ENCODE measurements at places on chromosomes 12 and 14. TPM values are rescaled to one million over a fixed set of nuclear protein-coding genes. Genes with fewer than 3 reads are reported as not detected.

Gene CACNA1C
- not detected for total RNA-seq

Gene POLE
- total RNA-seq: 52.2 TPM

Gene CLEC7A
- total RNA-seq: not detected

Gene FRMD6
- 5.4 TPM for total RNA-seq

Gene ORAI1
- 5.9 TPM for total RNA-seq

Gene C12orf60
- 2.3 TPM for total RNA-seq

- no peak overlapping the region for H3K27ac ChIP-seq
- H3K4me3 ChIP-seq: no peak overlapping the region
- DNase-seq: no peak
- H3K4me1 ChIP-seq: no peaks in the 10 kb centered on the region
- 0 out of 3 replicates have a peak, but pooled peaks cover 3% of the 10 kb centered on the region for H3K27me3 ChIP-seq
- no peaks in the 10 kb centered on the region for H3K36me3 ChIP-seq
Observed at GRCh38 chr12:92628476-92628875, 74.3 kb upstream of the PLEKHG7 start.

GRCh38 chr14:56487090-56487667, 92.4 kb upstream of the TMEM260 start:
- no peak overlapping the region for H3K27ac ChIP-seq
- DNase-seq: no peak
- no peaks in the 10 kb centered on the region for H3K36me3 ChIP-seq
- no peaks in the 10 kb centered on the region for H3K4me1 ChIP-seq
- H3K27me3 ChIP-seq: no peaks in the 10 kb centered on the region

DNA sequence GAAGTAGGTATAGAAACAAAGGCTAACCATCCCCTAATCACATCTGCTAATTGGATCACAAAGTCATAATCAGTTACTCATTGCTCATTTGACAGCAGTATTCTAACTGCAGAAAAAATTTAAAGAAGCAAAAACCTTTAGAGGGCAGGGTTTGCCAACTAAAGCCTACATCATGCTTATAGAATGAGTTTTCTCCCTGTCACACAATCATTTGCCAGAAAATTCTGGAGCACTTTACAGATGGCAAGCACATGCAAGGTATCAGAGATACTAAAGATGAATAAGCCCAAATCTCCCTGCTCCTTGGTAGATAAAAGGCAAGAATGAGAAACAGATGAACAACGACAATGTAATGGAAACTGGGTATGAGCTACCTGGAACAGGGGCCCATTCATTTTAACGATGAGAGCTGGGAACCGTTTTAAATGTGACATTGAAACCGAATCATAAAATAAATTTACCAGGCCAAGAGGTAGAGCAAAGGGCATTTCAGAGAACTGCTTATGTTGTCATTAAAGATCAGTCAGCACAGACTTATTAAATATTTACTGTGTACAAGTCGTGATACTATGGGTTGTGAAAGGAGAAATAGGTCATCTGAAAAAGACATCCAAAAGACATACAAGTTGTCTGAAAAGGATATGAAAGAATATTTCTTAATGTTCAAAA, 211.4 kb upstream of the ABCD2 start:
- no peak overlapping the region for H3K4me3 ChIP-seq
- no peaks in the 10 kb centered on the region for H3K27me3 ChIP-seq
- H3K27ac ChIP-seq: no peak overlapping the region

DNA sequence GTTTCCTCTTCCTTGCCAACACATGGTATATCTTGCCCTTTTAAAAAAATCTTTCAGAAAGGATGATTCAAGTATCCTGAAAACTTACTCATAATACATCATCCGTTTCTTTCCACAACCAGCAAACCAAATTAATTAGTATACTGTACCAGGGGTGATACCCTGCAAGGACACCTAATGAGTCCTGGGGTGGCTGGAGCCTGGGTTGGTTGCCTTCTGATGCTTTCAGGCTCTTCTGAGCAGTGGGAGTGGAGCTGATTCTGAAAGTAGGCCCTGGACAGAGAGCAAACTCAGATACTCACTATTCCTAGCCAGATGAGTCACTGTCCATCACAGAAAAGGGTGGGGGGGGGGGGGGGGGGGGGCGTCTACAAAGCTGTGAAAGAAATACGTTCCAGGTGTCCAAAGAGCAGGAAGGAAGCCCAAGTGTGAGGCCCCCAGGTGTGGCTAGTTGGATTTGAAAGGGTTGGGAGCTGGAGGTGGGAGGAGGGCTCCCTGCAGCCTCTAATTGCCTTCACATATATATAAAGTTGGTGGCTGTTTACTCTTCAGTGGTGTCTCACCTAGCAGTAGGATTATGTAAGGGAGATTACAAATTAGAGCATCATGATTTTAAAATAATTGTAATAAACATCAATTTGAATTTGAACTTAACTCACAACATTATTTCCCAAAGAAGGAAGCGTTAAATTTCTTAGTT, 36.5 kb downstream of the FBXO33 start:
- H3K27me3 ChIP-seq: no peaks in the 10 kb centered on the region
- H3K27ac ChIP-seq: no peak overlapping the region
- no peaks in the 10 kb centered on the region for H3K4me1 ChIP-seq
- peaks cover 6% of the 10 kb centered on the region for H3K36me3 ChIP-seq
- no peak overlapping the region for H3K4me3 ChIP-seq

GRCh38 chr12:59619461-59620240, 23.8 kb downstream of the SLC16A7 start:
- H3K27ac ChIP-seq: no peak overlapping the region
- H3K36me3 ChIP-seq: no peaks in the 10 kb centered on the region
- H3K4me1 ChIP-seq: no peaks in the 10 kb centered on the region
- no peak overlapping the region for H3K4me3 ChIP-seq

GRCh38 chr12:27589419-27589818, 65.4 kb downstream of the PPFIBP1 start:
- no peak overlapping the region for H3K4me3 ChIP-seq
- H3K27ac ChIP-seq: no peak overlapping the region
- no peak for DNase-seq
- H3K27me3 ChIP-seq: no peaks in the 10 kb centered on the region

GRCh38 chr14:92456215-92457015, 57.2 kb upstream of the RIN3 start:
- H3K4me3 ChIP-seq: no peak overlapping the region
- DNase-seq: peak; percentile 59
- H3K4me1 ChIP-seq: 0 out of 2 replicates have a peak, but pooled peaks cover 5% of the 10 kb centered on the region
- no peaks in the 10 kb centered on the region for H3K36me3 ChIP-seq
- no peak overlapping the region for H3K27ac ChIP-seq
- peaks cover 10% of the 10 kb centered on the region for H3K27me3 ChIP-seq

DNA sequence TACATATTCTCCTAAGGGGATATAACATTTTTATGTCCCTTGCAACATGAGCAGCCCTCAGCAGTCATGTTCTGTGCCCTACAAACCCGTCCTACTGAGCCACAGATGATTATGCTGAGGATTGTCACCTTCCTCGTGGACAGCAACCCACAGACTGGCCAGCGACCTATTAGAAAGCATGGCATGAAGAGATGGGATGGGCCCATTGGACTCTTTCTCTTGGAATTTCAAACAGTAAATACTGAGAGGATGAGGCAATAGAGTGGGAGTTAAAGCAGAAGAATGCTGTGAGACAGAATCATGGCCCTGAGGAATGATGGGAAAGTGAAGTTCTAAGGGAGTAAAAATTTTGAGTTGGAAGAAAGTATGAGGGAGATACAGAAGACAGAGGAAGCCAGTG, 149.9 kb upstream of the BTG1 start:
- no peak overlapping the region for H3K4me3 ChIP-seq
- no peak overlapping the region for H3K27ac ChIP-seq
- no peaks in the 10 kb centered on the region for H3K27me3 ChIP-seq
- no peaks in the 10 kb centered on the region for H3K4me1 ChIP-seq
- H3K36me3 ChIP-seq: no peaks in the 10 kb centered on the region
- no peak for DNase-seq

DNA sequence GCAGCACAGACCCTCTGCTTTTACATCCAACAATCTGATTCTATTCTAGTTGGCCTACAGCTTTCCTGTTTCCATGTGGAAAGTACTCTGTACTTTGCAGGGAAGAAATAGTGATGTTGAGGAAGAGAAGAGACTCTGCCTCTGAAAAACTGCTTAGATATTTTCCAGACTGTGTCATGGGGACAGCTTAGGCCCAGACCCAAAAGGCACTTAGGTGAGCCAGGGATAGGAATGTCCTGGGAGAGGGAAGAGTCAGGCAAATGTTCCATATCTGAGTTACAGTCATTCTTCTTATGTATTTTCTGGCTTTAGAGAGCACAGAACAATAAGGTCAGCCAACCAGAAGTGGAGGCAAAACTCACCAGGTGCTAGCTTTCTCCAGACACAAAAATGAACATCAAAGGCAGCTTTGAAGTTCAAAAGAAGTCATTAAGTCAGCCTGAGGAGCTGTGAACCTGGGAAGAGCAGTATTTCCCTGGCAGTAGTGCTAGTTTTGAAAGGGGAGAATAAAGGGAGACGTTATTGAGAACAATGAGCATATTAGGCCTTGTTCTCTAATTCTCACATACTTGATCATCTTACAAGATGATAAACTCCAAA, 199.7 kb upstream of the LMNTD1 start:
- no peaks in the 10 kb centered on the region for H3K36me3 ChIP-seq
- H3K4me3 ChIP-seq: no peak overlapping the region
- H3K27ac ChIP-seq: no peak overlapping the region
- peaks cover 13% of the 10 kb centered on the region for H3K4me1 ChIP-seq
- no peak for DNase-seq

DNA sequence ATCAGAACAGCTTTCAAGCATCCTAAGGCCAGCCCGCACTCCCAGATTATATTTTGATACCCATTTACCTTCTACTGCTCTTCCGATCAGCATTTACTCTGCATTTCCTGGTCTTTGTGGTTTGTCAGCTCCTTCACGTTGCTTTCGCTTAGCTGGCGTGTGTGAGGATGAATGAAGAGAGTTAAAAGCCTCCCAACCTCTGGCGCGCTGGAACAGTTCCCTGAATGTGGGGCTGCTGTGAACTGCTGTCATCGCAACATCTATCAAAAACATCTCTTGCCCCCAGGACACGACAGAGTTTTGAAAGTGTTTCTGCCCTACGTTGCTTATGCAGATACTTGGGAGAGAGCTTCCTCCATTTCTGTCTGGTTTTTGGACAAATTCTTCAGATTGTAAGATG, 129.2 kb downstream of the KCNA5 start:
- H3K27ac ChIP-seq: no peak overlapping the region
- H3K27me3 ChIP-seq: peaks cover 7% of the 10 kb centered on the region
- H3K4me1 ChIP-seq: no peaks in the 10 kb centered on the region
- H3K4me3 ChIP-seq: no peak overlapping the region

- no peak for DNase-seq
- no peaks in the 10 kb centered on the region for H3K4me1 ChIP-seq
- no peaks in the 10 kb centered on the region for H3K27me3 ChIP-seq
- H3K27ac ChIP-seq: no peak overlapping the region
- H3K4me3 ChIP-seq: no peak overlapping the region
Observed at GRCh38 chr14:57656853-57657252, 163.2 kb upstream of the CCDC198 start.

DNA sequence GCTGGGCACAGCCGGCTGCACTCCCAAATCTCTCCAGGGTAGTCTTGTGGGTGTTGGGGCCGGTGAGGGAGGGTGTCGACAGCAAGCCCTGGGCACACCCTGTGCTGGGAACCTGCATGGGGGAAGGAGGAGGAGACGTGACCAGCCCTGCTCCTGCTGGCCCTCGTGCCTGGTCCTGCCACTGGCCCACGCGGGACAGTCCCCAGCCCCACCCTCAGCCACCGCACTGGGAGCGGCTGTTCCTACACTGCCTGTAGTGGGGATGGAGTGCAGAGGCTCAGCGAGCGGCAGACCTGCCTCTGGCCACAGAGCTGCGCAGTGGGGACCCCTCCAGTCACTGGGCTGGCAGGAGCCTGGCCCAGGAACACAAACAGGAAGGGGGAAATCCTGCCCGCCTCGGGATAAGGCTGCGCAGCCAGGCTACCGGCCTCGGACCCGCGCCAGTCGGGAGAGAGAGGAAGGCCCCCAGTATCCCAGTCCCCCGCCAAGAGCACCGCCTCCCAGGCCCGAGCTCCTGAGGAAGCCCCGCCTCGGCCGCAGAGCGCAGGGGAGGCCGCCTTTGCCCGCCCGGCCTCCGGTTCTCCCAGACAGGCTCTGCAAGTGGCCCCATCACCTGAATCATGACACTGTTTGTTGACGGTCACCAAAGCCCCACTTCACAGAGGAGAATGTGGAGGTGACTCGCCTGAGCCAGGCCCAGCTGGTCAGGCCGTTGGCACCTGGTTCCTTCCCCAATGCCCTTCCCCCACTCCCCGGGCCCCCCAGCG, 10.6 kb downstream of the AHNAK2 start:
- peaks cover 24% of the 10 kb centered on the region for H3K4me1 ChIP-seq
- DNase-seq: no peak
- H3K27me3 ChIP-seq: peaks cover 78% of the 10 kb centered on the region
- peak overlapping the region; percentile 13 for H3K4me3 ChIP-seq
- no peaks in the 10 kb centered on the region for H3K36me3 ChIP-seq
- H3K27ac ChIP-seq: no peak overlapping the region

- DNase-seq: no peak
- H3K36me3 ChIP-seq: no peaks in the 10 kb centered on the region
- peaks cover 48% of the 10 kb centered on the region for H3K4me1 ChIP-seq
- H3K4me3 ChIP-seq: no peak overlapping the region
- H3K27me3 ChIP-seq: no peaks in the 10 kb centered on the region
- H3K27ac ChIP-seq: peak overlapping the region; percentile 52
Observed at GRCh38 chr14:100293497-100294212, 12.6 kb downstream of the SLC25A29 start.

GRCh38 chr12:54404061-54405004, 14.7 kb downstream of the ITGA5 start:
- no peaks in the 10 kb centered on the region for H3K27me3 ChIP-seq
- peak; percentile 40 for DNase-seq
- no peak overlapping the region for H3K4me3 ChIP-seq
- H3K4me1 ChIP-seq: no peaks in the 10 kb centered on the region

GRCh38 chr12:125280482-125281377, 215.5 kb downstream of the AACS start:
- H3K4me3 ChIP-seq: no peak overlapping the region
- peaks cover 49% of the 10 kb centered on the region for H3K27me3 ChIP-seq
- H3K4me1 ChIP-seq: no peaks in the 10 kb centered on the region
- no peak overlapping the region for H3K27ac ChIP-seq
- DNase-seq: no peak

DNA sequence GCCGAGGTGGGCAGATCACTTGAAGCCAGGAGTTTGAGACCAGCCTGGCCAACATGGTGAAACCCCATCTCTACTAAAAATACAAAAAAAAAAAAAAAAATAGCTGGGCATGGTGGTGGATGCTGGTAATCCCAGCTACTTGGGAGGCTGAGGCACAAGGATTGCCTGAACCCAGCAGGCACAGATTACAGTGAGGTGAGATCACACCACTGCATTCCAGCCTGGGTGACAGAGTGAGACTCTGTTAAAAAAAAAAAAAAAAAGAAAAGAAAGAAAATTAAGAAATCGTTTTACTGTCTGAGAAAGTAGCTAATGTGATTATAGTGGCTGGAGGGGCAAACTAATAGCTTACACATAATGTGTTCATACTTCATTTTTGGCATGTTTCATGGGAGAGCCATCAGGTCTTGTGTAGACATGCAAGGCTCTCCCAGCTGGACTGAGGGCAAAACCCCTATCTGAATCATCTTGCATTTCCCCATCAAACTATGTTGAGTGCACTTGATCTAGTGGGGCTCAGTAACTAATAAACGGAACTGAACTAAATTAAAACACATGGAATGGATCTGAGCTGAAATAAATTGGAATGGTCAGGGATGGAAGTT, 16.2 kb downstream of the KIF21A start:
- H3K27me3 ChIP-seq: no peaks in the 10 kb centered on the region
- peak overlapping the region; percentile 58 for H3K27ac ChIP-seq
- DNase-seq: no peak
- no peaks in the 10 kb centered on the region for H3K36me3 ChIP-seq
- peaks cover 44% of the 10 kb centered on the region for H3K4me1 ChIP-seq

- peaks cover 50% of the 10 kb centered on the region for H3K4me1 ChIP-seq
- H3K27me3 ChIP-seq: no peaks in the 10 kb centered on the region
- no peak for DNase-seq
- no peak overlapping the region for H3K27ac ChIP-seq
Observed at GRCh38 chr12:123101526-123101925, 49.4 kb downstream of the PITPNM2 start.
